CD14-positive monocyte (primary cell): ENCODE measurements at places on chromosomes 16 and 17.
A peak's percentile ranks its signal among the peaks of the same experiment; 100 is the strongest.

DNA sequence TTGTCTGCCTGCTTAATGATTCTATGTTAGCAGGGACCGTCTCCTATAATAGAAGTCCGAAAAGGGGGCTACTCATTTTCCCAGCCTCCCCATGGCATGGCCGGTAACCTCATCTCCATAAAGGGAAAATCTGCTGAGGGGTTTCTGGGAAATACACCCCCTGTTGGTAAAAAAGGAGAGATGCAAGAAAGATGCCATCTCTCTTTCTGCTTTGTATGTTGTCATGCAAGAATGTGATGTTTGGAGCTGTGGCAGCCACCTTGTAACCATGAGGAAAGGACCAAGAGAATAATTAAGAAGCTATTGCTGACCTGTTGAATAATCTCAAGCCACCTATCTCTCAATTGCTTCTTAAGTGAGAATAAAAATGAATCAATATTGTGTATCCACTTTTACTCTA lies 94.8 kb upstream of the XYLT1 start:
- no peak for DNase-seq

- DNase-seq: peak; percentile 25
Measured at GRCh38 chr17:2215616-2216364, 87.8 kb downstream of the SMG6 start.

DNA sequence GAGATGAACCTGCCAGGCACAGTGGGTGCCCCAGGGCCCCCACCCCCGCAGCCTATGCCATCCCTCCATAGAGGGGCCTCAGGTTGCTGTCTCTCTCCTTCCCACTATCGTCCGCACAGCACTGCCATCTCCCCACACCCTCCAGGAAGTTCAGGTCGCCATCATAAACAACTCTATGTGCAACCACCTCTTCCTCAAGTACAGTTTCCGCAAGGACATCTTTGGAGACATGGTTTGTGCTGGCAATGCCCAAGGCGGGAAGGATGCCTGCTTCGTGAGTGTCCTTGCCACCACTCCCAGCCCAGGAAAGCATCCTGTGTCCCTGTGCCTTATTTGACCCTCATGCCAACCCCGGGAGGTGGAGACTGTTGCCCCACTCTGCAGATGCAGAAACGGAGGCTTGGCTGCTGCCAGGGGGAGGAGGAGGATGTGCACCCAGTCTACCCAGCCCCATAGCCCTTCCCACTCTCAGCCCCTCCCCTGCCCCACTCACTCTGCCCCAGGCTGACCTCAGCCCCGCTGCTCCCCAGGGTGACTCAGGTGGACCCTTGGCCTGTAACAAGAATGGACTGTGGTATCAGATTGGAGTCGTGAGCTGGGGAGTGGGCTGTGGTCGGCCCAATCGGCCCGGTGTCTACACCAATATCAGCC lies 3.9 kb downstream of the PRSS21 start:
- DNase-seq: no peak

DNA sequence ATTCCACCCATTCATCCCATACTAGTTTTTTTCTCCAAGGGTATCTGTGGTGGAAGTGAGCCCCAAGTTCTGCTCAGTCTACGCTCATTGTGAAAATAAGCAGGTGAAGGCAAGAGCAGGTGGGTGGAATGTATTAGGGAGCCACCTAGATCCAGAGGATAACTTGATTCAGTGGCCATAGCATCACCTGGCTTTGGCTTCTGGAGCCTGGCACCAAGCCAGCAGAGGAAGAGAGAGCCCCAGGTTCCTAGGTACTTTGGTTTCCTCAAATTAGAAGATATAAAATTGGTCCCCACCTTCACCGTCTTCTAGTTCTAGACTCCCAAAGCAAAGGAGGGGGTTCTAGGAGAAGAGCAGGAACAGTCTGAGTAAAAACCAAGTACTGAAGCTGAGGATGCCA lies 4.1 kb downstream of the FXR2 start:
- no peak for DNase-seq

- DNase-seq: no peak
Measured at GRCh38 chr17:2814049-2814448, 17.8 kb downstream of the RAP1GAP2 start.

- no peak for DNase-seq
Measured at GRCh38 chr16:14499110-14499509, 130.9 kb downstream of the PARN start.
